ENCODE measurements at places on chromosomes 2 and 18.
A peak's percentile ranks its signal among the peaks of the same experiment; 100 is the strongest.

DNA sequence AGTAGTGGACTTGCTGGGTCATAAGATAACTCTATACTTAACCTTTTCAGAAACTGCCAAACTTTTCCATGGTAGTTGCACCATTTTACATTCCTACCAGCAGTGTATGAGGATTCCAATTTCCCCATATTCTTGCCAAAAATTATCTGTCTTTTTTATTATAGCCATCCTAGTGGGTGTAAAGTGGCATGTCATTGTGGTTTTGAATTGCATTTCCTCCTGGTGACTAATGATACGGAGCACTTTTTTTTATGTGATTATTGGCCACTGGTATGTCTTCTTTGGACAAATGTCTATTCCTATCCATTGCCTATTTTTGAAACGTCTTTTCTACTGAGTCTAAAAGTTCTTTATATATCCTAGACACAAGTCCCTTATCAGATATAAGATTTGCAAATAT is 44.3 kb downstream of the CACNB4 start:
- DNase-seq = no peak

DNA sequence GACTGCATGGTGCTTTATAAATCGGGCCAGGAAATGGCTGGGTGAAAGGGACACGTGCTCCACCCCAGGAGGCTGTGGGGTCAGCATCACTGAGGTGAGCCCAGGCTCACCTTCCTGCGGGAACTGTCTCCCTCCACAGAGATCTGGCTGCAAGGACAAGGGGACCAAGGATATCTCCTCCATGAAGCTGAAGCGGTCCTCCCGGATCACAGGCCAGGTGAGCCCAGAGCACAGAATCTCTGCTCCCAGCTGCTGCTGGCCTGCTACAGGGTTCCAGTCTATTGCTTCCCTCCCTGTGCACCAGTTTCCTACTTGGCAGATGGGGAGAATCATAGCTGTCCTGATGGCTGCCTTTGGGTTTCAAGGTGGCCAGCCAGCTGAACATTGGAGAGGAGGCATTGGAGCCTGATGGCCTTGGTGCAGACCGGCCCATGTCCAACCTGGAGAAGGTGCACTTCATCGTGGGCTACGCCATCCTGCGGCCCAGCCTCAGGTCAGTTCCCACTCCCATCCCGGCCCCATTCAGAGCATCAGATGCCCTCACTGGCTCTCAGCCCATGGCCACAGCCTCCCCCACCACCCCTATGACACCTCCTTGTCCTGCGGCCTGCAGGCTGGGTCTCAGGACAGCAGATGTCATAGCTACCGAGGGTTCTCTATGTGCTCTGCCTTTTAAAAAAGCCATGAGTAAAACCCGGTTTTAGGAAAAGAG is 33.7 kb upstream of the GPR17 start:
- no peak for DNase-seq

GRCh38 chr2:176066645-176067588 is 16.8 kb downstream of the EVX2 start:
- DNase-seq = no peak

- DNase-seq = no peak
Observed at GRCh38 chr18:13006531-13007247, 15.5 kb downstream of the CEP192 start.

GRCh38 chr2:204982303-204982702 is 437.0 kb downstream of the PARD3B start:
- no peak for DNase-seq

- DNase-seq = peak; percentile 27
Observed at GRCh38 chr18:374721-375168, 106.9 kb upstream of the THOC1 start.

DNA sequence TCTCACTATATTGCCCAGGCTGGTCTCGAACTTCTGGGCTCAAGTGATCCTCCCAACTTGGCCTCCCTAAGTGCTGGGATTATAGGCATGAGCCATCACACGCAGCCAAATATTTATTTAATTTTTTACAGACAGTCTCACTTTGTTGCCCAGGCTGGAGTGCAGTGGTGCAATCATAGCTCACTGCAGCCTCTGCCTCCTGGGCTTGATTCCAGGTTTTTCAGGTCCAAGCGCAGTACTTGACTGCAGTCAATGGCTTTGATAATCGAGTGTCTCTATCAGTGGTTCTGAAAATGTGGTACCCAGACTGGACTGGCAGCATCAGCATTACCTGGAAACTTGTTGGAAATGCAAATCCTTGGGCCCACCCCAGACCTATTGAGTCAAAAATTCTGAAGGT is 63.1 kb downstream of the PLB1 start:
- DNase-seq = no peak

GRCh38 chr2:202604699-202605098 is 30.1 kb upstream of the FAM117B start:
- no peak for DNase-seq

DNA sequence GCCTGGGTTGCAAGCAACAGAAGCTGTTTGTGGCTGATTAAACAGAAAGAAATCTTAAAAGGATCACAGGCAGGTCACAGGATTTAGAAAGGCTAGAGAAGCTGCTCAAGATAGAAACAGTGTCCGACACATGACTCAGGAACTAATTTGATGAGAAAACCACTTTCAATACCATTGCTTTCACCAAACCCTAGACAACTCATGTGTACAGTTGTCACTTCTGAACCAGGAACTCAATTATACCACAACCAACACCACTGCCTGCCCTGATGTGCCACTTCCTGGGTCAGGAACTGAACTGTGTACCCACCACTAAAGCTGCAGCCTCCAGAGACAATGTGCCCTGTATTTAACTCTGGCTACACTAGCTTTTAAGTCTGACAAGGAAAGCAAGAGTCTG is 56.0 kb downstream of the TMEM247 start:
- no peak for DNase-seq

- no peak for DNase-seq
Observed at GRCh38 chr2:85909005-85909404, 20.2 kb upstream of the ST3GAL5 start.

- DNase-seq = no peak
Observed at GRCh38 chr2:228767196-228767595, 503.9 kb downstream of the PID1 start.

- DNase-seq = no peak
Observed at GRCh38 chr18:79846936-79847557, 49.3 kb downstream of the KCNG2 start.

- no peak for DNase-seq
Observed at GRCh38 chr2:111048856-111049768, 71.6 kb upstream of the BCL2L11 start.

- DNase-seq = no peak
Observed at GRCh38 chr2:237540823-237541222, 25.6 kb upstream of the PRLH start.

DNA sequence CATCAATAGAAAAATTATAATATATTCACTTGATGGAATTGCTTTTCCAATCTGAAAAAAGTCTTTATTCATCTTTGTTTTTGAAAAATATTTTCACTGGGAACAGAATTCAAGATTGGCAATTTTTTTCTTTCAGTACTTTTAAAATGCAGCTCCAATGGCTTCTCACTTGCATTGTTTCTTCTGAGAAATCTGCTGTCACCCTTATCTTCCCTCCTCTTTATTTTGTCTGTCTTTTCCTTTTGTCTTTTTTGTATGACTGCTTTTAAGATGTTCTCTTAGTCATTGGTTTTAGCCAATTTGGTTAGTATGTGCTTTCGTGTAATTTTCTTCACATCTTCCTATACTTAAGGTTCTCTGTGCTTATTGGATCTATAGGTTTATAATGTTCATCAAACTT is 37.1 kb upstream of the COPS8 start:
- DNase-seq = no peak

DNA sequence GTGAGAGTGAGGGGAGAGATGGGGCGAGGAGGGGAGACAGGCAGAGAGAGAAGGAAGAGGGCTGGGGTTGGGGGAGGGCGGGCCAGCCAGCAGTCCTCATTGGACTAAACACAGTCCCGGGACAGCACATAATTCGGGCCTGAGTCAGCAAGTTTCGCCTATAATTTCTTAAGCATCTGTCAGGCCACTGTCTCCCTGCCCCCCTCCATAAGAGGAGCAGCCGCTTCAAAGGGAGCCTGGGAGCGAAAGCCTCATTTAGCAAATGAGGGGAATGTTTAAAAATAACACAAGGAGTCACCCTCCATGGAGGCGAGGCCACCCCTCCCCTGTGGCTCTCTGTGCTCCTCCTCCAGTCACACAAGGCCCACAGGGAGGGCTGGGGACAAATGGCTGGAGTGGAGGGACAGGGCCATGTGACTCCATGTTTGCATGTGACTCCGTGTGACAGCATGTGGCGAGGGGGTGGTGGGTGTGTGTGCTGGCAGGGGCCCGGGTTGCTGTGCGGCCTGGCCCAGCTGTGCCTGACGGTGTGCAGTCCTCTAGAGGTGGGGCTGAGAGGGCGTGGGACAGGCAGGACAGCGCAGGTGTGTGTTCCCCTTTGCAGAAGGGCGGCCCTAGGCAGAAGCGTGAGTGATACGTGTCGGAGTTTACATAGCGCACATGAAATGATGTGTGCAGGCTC is 162.4 kb downstream of the CELF4 start:
- DNase-seq = peak; percentile 56

- peak; percentile 14 for DNase-seq
Observed at GRCh38 chr18:65352186-65352585, 398.6 kb upstream of the CDH7 start.

- DNase-seq = no peak
Observed at GRCh38 chr2:134320930-134321329, 67.1 kb downstream of the MGAT5 start.

DNA sequence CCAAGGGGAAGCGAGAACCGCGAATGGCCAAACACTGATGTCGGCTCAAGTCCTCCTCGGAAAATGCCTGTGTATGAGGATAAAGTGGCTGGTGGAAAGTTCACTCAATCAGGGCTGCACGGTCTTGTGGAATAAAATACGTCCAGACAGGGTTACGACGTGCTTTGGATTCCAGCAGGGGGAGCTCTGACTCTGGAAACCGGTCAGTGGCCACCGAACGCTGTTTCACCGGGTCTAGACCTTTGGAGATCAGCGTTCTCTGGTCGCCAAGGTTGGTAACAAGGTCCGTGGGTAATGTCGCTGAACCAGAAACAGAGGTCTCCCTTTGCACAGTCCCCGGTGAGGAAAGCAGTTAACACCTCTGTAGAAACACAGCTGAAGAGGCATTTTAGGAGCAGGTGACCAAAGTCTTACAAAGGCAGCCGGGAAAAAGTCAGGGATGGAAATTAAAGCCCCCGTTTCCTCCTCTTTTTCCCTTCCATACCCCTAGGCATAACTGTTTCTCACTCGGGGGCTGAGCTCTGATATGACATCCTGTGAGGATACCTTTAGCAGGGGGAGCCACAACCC is 47.8 kb downstream of the CDCA7 start:
- DNase-seq = peak; percentile 69

- no peak for DNase-seq
Observed at GRCh38 chr2:238362626-238363025, 42.3 kb downstream of the TRAF3IP1 start.

DNA sequence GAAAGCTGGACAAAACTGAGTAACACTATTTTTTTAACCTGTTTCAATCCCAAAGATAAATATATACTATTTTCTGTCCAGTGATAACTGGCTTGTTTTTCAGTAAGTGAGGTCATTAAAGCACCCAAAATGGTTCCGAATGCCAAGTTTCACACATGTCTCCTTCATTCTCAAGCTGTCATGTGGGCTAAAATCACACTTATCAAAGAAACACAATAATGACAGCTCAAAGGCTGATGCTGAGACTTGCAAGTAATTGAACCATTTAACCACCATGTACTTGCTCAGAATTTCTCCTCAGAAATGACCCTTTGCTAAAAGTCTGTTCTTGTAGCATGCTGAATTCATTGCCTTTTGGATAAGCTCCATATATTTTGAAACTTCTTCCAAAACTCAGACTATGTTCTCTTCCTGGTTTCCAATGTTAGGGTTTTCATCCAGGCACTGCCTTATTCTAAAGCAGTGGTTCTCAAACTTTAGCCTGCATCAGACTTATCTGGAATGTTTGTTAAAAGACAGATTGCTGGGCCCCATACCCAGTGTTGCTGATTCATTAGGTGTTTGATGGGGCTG is 149.8 kb downstream of the VWC2L start:
- no peak for DNase-seq

- DNase-seq = no peak
Observed at GRCh38 chr2:2825516-2826208, 494.6 kb upstream of the MYT1L start.

DNA sequence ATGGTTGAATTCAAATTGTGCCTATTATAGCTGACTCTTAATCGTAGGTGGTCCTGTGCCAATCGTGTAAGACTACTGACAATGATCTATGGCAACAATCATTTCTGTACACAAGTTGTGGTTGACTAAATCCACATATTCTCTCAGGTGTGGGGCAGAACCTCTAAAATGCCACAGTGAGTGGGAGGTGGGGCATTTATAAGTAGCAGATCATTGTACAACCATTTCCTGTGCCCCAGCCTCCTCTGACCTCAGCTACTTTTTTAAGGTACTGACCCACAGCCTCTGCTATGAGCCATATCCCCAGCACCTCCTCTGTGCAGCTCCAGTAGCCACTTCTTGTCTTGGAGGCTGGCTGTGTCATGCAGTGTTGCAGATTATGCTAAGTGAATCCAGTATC is 48.6 kb upstream of the RAPH1 start:
- DNase-seq = no peak

- no peak for DNase-seq
Observed at GRCh38 chr2:49355611-49356010, 201.3 kb upstream of the FSHR start.

DNA sequence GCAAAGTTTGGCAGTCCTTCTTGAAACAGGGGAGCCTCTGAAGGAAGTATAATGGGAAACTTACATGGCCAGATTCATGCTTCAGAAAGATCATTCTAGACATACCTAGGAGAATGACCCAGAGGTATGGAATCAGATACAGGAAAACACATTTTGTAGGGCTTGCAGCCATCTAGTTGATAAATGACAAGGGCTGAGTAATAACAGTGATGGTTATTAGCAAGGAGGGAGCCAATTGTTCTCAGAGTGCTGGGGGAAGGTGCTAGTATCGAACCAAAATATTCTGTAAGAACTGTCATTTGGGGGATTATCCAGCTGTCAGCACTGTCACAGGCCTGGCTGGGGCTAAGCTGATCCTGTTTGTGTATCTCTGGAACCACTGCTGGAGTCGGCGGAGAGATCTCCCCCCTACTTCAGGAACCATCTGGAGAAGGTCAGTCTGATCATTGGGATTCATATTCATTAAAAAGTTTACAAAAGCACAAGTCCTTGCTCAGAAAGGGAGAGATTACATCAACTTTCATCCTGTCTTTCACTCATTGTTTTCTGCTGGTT is 113.8 kb upstream of the THSD7B start:
- no peak for DNase-seq

DNA sequence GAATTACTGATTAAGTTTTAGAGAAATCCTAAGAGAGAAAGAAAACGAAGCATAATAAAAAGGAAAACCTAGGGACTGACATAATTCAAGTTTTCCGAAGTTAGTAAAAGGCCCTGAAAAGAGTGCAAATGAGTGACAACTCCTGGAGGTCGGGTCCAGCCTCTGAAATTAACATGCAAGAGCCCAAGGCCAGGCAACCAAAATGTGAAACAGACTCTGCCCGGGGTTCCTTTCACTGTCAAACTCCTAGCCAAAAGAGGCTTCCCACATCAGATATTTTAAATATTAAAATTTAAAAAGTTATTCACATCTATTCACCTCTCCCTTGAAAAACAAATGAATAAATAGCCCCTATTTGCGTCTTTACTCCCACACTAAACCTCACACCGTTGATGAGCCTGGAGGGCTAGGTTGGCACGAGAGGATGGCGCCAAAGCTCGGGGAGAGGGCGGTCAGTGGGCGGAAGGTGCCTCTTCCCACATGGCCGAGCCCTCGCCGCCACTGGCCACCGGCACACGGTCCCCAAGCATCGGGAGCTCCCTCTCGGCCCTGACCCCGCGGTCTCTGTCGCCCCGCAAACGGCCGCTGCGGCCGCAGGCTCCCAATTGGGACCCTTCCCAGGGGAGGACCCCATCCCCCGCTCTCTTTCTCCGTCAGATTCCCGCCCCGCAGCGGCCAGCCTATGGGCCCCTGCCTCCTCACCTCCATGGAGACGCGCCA is 630 bp downstream of the PPM1G start:
- DNase-seq = no peak
